ENCODE measurements at places on chromosomes 7 and 10.

DNA sequence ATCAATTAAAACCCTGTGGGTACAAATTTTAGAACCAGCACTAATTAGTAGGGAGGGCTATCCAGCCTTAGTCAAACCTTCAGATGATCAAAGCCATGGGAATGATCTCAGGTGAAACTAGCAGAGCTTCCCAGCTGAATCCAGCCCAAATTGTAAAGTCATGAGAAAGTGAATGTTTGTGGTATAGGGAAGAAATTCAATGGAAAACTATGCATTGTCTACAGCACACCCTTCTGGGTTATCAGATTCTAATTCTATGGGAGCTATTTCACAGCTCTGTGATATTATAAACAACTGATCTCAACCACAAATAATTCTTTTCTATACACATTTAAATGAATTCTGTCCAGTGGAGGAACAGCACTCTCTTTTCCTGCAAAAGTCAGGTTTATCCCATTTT is 24.6 kb upstream of the BMPER start:
- no peak for DNase-seq
- H3K4me3 ChIP-seq = no peak overlapping the region
- no peaks in the 10 kb centered on the region for H3K4me1 ChIP-seq
- H3K27ac ChIP-seq = no peak overlapping the region
- no peaks in the 10 kb centered on the region for H3K36me3 ChIP-seq

DNA sequence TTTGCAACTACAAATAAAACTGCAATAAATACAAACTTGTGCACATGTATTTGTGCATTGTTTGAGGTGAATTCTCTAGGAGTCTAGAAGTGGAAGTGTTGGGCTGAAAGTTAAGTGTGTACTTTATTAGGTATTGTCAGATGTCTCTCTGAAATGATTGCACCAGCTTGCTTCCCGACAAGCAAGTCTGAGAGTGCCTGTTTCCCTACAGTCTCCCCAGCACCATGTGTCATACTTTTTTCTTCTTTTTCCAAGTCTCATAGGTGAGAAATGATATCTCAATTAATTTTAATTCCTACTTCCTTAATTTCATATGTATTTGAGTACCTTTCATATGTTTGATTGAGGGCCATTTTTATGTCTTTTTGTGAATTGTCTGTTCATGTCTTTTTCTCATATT is 336.2 kb downstream of the PAXIP1 start:
- H3K36me3 ChIP-seq = no peaks in the 10 kb centered on the region
- DNase-seq = no peak
- H3K4me3 ChIP-seq = no peak overlapping the region
- H3K4me1 ChIP-seq = no peaks in the 10 kb centered on the region

DNA sequence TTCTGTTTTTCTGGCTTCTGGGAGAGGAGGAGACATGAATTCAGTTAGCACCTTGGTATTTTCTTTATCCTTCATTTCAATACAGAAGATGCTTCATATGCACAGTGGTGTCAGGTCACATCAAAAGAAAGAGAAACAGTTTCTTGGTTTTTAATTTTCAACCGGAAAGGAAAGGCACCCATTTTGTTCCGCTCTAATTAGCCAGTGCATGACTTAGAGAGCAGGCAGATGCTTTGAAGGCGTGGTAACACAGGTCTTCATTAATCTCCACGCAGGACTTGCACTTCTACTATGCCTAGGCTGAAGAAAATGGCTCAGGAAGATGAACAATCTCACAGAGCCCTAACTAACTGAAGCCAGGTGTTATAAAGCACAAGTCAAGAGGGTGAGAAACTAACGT is 70.4 kb upstream of the ATRNL1 start:
- no peaks in the 10 kb centered on the region for H3K4me1 ChIP-seq
- no peaks in the 10 kb centered on the region for H3K27me3 ChIP-seq
- no peak overlapping the region for H3K27ac ChIP-seq
- no peaks in the 10 kb centered on the region for H3K36me3 ChIP-seq

- no peak overlapping the region for H3K27ac ChIP-seq
- DNase-seq = no peak
- no peak overlapping the region for H3K4me3 ChIP-seq
- peaks cover 13% of the 10 kb centered on the region for H3K4me1 ChIP-seq
- no peaks in the 10 kb centered on the region for H3K36me3 ChIP-seq
Measured at GRCh38 chr7:2296832-2297231, 17.4 kb downstream of the SNX8 start.

- no peak overlapping the region for H3K4me3 ChIP-seq
- H3K36me3 ChIP-seq = no peaks in the 10 kb centered on the region
- no peak for DNase-seq
- H3K27ac ChIP-seq = no peak overlapping the region
- H3K4me1 ChIP-seq = no peaks in the 10 kb centered on the region
- no peaks in the 10 kb centered on the region for H3K27me3 ChIP-seq
Measured at GRCh38 chr7:2928256-2928612, 84.1 kb upstream of the GNA12 start.

GRCh38 chr7:143979359-143979758 is 20.8 kb upstream of the OR6B1 start:
- H3K36me3 ChIP-seq = no peaks in the 10 kb centered on the region
- DNase-seq = no peak
- no peaks in the 10 kb centered on the region for H3K27me3 ChIP-seq
- H3K4me3 ChIP-seq = no peak overlapping the region
- no peaks in the 10 kb centered on the region for H3K4me1 ChIP-seq

DNA sequence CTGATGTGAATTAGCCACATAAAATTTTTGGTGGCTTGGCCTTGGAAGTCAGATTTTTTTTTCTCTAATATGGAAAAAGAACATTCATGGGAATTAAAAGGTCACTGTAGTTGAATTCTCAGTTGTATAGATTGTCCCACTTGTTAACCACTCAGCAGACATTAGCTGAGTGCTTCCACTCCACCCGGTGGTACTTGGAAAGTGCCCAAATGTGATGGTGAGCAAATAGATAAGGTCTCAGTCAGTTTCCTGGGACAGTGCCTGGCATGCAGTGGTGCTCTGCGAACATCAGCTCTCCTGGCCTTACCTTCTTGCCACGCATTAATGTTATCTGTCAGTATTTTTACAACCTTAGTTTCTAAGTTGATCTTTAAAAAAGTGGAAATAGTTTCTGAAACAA is 1.4 kb downstream of the ATP5F1C start:
- peak overlapping the region; percentile 96 for H3K27ac ChIP-seq
- H3K4me1 ChIP-seq = peaks cover 77% of the 10 kb centered on the region
- peak; percentile 66 for DNase-seq
- H3K36me3 ChIP-seq = no peaks in the 10 kb centered on the region
- peak overlapping the region; percentile 63 for H3K4me3 ChIP-seq

DNA sequence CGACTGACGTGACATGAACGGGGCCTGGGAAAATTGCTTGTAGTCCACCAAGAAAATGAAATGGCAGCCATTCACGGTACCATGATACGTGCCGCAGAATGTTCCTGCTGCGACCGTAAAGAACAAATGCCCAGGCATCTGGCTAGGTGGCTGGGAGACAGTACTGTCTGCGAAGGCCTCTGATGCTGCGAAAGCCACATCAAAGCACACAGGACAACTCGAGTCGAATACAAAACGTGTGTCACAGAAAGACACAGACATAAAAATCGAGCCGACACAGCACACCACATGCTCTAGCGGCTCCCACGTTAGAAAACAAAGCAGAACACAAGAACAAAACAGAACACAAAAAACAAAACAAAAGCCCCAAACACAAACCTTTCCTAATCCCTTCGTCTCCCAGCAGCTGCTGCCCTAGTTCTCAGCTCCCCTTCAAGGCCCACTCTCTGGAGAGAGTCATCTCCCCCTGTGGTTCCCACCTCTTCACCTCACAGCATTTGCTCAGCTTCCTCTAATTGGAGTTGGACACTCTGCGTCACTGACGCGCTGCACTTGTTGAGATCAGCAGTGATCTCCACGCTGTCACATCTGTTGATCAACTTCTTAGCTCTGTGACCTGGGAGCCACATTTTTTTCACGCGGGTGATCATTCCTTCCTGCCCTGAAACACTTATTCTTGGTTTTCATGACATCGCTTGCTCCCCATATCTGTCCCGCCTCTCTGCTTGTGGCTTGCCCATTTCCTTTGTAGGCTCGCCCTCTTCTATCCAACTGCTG is 112.2 kb downstream of the CLEC2L start:
- H3K27ac ChIP-seq = no peak overlapping the region
- no peaks in the 10 kb centered on the region for H3K27me3 ChIP-seq
- peaks cover 8% of the 10 kb centered on the region for H3K36me3 ChIP-seq
- peaks cover 9% of the 10 kb centered on the region for H3K4me1 ChIP-seq
- H3K4me3 ChIP-seq = no peak overlapping the region
